ENCODE measurements at places on chromosomes 4 and X.

DNA sequence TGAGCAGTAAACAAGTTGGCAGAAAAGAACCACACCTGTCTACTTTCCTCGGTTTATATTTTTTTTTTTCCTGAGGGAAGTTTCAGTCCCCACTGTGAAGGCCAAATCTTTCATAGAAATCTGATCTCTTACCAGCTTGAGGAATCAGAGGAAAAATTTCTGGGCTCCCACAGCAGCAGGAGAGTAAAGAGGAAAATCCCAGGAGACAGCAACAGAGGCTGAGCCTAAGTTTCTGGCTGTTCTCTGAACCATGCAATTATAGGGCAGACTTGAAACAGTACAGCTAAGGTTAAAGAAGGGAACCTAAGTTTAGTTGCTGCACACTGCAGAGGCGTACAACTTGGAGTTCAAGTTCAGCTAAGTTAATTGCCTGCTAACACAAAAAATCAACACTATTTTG, 1090.9 kb upstream of the INTU start:
- no peak for DNase-seq

GRCh38 chr4:189845145-189845846, 95.4 kb upstream of the FRG1 start:
- no peak for DNase-seq

DNA sequence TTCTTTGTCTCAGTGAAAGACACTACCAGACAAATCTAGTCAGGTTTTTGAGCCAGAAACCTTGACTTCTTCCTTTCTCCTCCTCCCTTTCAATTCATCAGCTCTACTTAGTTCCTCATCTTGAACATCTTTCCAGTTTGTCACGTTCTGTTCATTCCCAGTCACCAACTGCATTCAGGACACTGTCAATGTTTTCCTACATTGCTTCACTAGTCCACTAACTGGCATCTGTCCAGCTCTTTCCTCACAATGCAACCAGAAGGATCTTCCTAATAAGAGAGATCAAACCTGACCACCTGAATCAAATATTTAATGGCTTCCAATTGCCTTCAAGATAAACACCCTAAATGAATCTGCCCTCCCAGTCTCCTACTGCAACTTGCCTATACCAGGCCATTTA, 52.5 kb downstream of the SYNPO2 start:
- no peak for DNase-seq

- DNase-seq, result no peak
These were observed 382.7 kb upstream of the GALNTL6 start for GRCh38 chr4:171430495-171430894.

GRCh38 chr4:70938086-70938485, 35.9 kb downstream of the MOB1B start:
- no peak for DNase-seq
